ENCODE measurements at places on chromosomes 2 and 18.

GRCh38 chr2:224155896-224156295 is 116.8 kb upstream of the SERPINE2 start:
- peak; percentile 57 for DNase-seq

- DNase-seq, result no peak
Observed at GRCh38 chr2:1492711-1493430, 79.6 kb downstream of the TPO start.

GRCh38 chr2:8495189-8495989 is 186.5 kb upstream of the ID2 start:
- DNase-seq, result no peak

DNA sequence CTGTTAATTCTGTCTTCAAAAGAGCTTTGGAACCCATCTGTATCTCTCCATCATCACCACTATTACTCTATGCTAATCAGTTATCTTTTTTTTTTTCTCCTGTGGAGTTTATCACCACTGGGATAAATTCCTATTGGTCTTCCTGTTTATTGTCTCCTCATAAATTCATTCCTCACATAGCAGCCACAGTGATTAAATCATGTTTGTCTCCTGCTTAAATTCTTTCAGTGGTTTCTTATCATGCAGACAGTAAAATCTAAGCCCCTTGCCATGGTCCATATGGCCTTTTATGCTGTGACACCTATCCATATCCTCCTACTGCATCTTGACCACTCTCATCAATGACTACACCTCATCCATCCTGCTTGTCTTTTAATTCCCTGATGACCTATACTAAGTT is 239.8 kb upstream of the ZEB2 start:
- DNase-seq, result no peak

- no peak for DNase-seq
Observed at GRCh38 chr2:240649331-240649730, 24.1 kb downstream of the GPR35 start.

DNA sequence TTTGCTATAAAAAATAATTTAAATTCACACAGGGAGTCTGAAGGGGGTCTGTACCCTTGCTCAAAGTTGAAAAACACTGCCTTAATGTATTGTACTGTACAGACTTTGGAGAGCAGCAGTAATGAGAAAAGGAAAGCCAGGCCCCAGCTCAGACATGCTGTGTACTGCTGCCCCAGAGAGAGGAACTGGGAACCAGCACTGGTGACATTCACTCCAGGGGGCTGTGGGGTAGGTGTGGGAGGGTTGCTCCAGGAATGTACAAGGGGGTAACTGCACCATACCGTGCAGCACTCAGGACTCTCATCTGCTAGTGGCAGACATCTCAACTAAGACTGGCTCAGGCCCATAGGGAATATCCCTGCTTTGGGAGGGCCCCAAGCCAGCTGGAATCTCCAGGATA is 146.0 kb upstream of the RMP24 start:
- no peak for DNase-seq

- no peak for DNase-seq
Observed at GRCh38 chr2:159044804-159045286, 76.4 kb downstream of the TANC1 start.

DNA sequence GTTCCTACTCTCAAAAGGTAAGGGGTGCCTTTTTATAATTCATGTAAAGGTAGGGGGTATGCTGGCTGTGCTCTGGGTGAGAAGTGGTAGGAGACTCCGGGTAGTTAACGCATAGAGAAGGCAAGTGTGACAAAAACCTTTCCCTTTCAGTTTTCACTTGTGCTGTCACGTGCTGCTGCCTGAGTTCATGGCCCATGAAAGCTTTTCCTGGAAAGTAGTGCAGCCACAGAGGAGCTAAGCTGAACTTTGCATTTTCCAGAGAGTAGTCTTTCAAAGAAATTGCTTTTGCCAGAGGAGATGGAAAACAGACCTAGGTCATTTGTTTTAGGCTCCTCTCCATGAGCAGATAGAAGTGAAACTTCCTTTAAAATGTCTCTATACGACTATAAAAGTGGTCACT is 44.7 kb downstream of the THSD7B start:
- no peak for DNase-seq

DNA sequence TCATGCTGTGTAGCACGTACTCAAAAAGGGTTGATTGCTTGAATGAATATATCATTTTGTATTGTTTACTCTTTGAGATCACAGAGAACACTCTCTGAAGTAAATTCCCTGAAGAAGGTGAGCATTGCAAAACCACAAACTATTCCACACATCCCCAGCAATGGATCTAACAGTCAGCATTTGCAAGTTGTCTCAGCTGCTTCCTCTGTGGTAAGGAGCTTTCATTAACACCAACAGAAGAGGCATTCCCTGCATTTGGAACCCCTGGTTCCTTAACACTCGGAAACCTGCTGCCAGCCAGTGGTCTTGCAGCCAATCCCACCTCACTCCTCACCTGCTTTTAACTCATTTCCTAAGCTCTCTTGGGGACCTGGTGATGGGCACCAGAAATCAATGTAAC is 108.4 kb downstream of the IRS1 start:
- no peak for DNase-seq
